Right renal pelvis (tissue), 4 donors: ENCODE measurements at places on chromosomes 2 and 18. TPM values are rescaled to one million over a fixed set of nuclear protein-coding genes. Genes with fewer than 3 reads are reported as not detected.

- DNase-seq: no peak
These were observed 100.7 kb upstream of the MCFD2 start for GRCh38 chr2:47016172-47016913.

- no peak for DNase-seq
These were observed 100.5 kb downstream of the SPOPL start for GRCh38 chr2:138602166-138602460.

- DNase-seq: no peak
These were observed 202.5 kb downstream of the LRRTM1 start for GRCh38 chr2:80102026-80102425.

- no peak for DNase-seq
These were observed 109.2 kb upstream of the RAB12 start for GRCh38 chr18:8499810-8500675.

Gene LINC00305
- 5.2 TPM for polyA plus RNA-seq
